ENCODE measurements at places on chromosomes 5 and 9. TPM values are rescaled to one million over a fixed set of nuclear protein-coding genes. Genes with fewer than 3 reads are reported as not detected.

DNA sequence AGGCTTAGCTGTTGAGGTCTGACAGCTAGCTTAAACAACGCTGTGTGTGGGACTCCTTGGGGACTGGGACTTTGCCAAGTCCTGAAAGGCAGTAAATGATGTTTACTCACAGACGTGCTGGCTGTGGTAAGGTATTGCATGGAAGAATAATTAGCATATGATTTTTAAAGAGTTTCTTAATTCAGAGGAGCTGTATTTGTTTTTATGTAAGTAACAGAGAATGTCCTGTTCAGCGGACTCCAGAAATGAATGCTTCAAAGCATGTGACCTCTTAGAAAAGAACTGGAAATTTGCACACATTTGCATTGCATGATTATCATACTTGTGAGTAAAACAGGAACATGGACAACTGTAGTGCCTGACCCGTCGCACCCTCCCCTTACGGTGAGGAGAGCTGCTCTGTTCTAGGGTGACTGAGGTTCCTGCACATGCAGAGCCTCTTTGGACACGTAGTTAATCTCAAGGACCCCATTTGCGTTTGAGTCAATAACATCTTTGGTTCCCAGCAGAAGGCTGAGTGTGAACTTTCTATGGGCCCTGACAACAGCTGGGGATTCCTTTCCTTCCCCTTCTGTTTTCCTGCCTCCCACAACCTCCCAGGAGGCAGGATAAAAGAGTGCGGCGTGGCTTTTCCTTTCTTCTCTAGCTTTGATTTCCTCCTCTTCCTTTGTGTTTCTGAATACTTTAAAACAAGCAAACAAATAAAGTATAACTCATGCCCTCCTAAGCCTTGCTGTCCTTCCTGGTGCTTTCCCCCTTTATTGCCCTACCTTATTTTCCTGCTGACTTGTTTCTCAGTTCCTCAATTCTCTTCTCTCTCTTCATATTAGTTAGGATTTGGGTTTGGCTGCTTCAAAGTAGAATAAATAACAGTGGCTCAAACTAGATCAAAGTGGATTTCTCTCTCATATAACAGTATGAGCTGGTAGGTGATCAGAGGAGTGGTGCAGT is 157.2 kb upstream of the CD180 start:
- no peak for DNase-seq

- DNase-seq: no peak
Measured at GRCh38 chr5:134464988-134465815, 53.5 kb upstream of the CDKN2AIPNL start.

MARCOL gene
- not detected for polyA plus RNA-seq

LHX2 gene
- polyA plus RNA-seq: 1.6 TPM

GRCh38 chr5:36017004-36017403 is 25.8 kb upstream of the UGT3A1 start:
- peak; percentile 15 for DNase-seq

- no peak for DNase-seq
Measured at GRCh38 chr9:107155244-107155817, 127.7 kb upstream of the RAD23B start.

DNA sequence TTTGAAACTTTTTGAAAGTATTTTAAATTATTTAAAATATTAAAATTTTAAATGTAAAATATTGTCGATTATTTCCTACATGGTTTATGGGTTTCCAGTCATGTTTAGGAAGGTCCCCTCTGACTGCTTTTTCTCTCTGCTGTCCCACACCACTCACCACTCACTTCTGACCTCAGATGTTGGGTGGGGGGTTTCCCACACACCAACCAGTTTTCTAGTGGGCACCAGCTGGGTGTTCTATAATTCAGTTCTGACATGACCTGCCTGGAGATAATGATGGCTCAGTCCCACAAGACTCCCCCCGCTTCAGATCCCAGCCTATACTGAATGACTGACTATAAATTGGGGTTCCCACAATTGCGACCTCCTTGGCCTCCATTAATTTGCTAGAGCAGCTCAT is 310.4 kb downstream of the GADD45G start:
- DNase-seq: no peak

DMRTA1 gene
- polyA plus RNA-seq: 0.08 TPM

DNA sequence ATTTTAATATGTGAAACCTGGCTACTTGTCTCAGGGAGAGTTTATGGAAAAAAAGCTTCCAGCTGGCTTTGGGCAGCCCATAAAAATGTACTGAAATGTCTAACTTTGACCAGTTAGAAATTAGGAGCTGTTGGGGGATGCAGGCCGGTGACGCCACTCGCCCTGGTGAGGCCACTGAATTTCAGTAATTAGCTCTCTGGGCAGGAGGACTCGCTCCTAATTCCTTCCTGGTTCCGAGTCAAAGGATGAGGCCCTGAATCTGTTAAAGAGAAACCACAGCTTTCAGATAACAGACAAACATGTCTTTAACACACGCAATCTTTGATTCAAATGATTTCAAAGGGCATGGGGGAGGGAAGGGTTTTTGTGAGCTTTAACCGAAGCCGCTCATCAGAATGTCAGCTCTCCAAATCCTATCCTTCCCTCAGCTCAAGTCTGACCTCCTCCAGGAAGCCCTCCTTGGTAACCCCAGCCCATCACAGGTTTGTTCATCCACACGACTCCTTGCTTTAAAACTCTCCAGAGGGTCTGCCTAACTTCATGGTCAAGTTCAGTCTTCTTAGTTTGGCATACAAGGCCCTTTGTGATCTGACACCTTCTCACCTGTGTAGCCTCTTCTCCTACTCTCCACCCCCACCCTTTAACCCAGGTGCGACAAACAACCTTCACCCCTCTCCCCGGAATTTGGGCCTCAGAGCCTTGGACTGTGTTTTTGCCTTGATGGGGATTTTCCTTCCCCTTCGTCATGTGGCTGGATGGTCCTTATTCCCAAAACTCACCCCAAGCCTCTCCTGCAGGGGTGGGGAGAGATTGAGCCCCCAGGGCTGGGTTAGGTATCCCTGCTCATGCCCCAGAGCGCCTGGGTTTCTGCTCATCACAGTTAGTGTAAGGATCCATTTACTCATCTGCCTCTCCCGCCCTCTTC is 13.6 kb upstream of the PHF19 start:
- DNase-seq: peak; percentile 66

- no peak for DNase-seq
Measured at GRCh38 chr9:101478444-101478843, 42.9 kb upstream of the ALDOB start.

GMCL2 gene
- polyA plus RNA-seq: not detected

PRUNE2 gene
- polyA plus RNA-seq: 18.6 TPM

GRCh38 chr5:95244479-95244878 is 40.4 kb downstream of the MCTP1 start:
- no peak for DNase-seq

LRRC14B gene
- 24.7 TPM for polyA plus RNA-seq

IL4 gene
- polyA plus RNA-seq: not detected

- no peak for DNase-seq
Measured at GRCh38 chr5:148833925-148834324, 7.5 kb downstream of the ADRB2 start.

SHISAL2B gene
- polyA plus RNA-seq: 0.43 TPM

SPINK4 gene
- not detected for polyA plus RNA-seq

DNA sequence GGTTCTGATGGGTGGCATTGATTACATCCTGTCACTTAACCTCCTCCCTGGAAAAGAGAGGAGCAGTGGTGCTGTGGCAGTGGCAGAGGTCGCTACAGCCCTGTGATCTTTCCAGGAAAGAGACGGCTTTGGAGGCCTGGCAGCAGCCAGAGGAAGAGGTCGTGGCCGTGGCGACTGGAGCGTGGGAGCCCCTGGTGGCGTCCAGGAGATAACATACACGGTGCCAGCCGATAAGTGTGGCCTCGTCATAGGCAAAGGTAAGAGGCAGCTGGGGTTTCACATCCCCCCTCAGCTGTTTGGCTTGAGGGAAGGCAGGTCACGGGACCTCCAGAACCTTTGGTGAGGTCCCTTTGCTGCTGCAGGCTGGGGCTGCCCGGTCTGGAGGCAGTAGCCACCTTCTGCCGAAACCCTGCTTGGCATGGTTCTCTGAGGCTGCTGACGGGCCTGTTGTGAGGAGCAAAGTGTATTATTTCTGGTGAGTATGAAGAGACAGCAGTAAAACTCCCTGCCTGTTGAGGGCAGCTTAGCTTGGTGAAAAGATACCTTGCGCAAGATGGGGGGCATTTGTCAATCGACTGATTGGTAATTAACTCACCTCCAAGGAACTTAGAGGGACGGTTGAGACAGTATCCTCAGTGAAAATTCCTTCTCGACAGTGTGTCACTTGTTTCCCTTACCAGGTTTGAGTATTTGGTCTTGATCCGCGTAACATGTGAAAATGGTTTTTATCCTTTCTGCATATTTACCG is 38.0 kb upstream of the PRDM12 start:
- no peak for DNase-seq

DNA sequence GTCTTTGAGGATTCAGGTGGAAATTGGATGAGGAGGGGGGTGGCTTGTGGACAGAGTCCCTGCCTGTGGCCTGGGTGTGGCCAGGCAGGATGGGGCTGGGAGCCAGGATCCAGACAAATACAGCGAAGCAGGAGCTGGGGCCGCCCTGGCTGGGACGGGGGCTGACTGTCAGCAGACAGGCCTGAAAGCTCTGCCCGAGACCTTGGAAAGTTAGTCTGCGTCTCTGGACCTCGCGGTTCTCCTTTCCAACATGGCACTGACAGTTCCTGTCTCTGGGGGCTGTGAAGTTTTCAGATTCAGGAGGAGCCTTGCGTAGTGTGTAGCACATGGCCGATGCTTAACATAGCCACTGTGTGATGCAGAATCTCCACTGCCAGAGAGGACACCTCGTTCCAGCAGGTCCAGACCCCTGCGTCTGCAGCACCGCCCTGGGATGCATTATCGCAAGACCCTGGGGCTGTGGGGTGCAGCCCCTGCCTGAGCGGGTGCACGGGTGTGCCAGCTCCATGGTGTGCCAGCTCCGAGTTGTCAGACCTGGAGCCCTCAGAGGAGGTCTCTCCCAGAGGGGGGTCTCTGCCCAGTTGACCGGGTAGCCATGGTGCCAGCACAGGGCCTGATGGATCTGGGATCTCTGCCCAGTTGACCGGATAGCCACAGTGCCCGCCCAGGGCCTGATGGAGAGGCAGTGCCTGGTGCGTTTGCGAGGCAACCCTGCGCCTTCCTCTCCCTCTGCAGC is 89.3 kb downstream of the COL5A1 start:
- no peak for DNase-seq

- no peak for DNase-seq
Measured at GRCh38 chr9:21969011-21969940, 24.9 kb downstream of the CDKN2A start.

NR5A1 gene
- not detected for polyA plus RNA-seq

- DNase-seq: no peak
Measured at GRCh38 chr9:26807161-26807560, 85.4 kb downstream of the CAAP1 start.

GRCh38 chr9:137784641-137785513 is 92.7 kb upstream of the CACNA1B start:
- no peak for DNase-seq

GAS1 gene
- polyA plus RNA-seq: 74.4 TPM

DNA sequence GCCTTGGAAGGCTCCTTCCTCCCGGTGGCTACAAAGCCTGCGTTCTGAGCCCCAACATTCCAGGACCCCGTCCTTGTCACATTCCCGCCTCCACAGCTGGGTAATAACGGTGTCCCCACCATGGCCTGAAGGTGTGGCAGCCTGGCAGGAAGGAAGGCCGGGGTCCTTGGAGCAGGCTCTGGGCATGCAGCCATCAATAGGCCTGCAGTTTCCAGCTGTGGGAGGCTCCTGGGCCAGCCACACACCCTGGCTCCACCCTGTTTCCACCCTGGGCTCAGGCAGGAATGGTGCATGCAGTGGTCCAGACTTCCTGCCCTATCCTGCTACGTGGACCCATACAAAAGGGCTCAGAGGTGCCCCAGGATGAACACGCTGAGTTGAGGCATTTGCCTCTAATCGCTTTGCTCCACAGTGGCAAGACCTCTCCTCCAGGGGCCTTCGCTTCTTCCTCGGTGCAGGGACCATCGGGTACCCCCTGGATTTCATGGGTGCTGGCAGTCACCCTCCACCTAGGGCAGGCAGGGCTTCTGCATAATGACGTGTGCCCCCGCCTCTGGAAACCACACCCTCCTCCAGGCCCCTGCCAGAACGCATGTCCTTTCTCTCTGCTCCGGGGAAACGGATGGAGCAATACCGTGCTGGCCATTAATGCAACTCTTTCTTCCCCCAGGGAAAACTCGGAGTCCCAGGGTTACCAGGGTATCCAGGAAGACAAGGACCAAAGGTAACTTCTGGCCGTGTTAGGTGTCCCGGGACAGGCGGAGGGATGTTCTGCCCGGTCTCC is 95.1 kb upstream of the FCN2 start:
- peak; percentile 59 for DNase-seq

DNA sequence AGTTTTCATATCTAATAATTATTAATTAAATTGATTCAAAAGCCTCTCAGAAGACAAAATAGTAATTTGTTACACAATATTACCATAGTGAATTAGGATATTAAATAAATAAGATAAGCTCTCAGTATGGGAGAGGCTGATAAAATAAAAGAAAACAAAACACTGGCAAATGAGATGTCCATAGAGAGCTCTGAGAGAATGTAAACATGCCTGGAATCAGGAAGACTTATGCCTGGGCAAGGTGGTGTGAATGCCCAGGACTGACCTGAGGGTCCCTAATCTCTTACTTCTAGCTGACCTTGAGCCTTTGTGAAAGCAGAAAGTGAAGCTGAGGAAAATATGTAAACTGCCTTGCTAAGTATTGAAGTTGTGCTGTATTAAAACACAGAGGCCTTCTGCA is 616.5 kb downstream of the PTPRD start:
- no peak for DNase-seq

DNA sequence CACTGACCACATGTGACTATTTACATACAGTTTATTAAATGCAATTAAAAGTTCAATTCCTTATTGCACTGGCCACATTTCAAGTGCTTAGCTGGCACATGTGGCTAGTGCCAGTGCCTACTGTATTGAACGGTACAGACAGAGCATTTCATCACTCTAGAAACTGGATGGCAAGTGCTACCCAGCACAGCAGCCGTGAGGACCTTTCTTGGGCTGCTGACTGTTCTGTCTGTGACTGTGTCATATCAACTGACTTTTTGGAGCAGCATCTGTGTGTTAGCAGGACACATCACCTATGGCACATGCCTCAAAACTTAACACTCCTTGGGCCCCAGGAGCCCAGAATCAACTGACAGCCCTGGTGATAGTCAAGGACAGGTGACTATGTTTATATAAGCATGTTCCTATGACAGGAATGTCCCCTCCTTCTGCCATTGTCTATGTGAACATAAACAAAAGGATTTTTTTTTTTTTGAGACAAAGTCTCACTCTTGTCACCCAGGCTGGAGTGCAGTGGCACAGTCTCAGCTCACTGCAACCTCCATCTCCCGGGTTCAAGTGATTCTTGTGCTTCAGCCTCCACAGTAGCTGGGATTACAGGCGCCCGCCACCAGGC is 8.9 kb downstream of the IRF1 start:
- no peak for DNase-seq

DNA sequence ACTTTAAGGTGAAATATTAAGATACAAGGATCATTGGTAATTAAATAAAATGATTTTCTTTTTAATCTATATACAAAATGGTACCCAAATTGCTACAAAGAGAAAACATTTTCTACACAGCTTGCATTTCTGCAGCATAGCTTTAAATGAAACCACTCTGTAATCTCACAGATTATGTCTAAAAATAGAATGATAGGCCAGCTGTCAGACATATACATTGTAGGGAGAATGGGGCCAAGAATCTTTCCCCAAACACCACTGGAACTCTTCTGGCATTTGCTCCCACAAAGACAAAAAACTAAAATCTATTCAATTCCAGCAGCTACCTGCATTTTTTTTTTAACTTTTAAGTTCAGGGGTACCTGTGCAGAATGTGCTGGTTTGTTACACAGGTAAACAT is 124.1 kb upstream of the NR5A1 start:
- DNase-seq: no peak

DRD1 gene
- 0.05 TPM for polyA plus RNA-seq

GRCh38 chr9:126218359-126219125 is 108.1 kb upstream of the MVB12B start:
- no peak for DNase-seq

BTNL3 gene
- not detected for polyA plus RNA-seq

Data from muscle of arm (tissue), 14 donors.